Iris pigment epithelial cell (primary cell): ENCODE measurements at places on chromosomes 2 and 18.

- no peak for DNase-seq
Observed at GRCh38 chr2:168174756-168175155, 72.6 kb downstream of the STK39 start.

DNA sequence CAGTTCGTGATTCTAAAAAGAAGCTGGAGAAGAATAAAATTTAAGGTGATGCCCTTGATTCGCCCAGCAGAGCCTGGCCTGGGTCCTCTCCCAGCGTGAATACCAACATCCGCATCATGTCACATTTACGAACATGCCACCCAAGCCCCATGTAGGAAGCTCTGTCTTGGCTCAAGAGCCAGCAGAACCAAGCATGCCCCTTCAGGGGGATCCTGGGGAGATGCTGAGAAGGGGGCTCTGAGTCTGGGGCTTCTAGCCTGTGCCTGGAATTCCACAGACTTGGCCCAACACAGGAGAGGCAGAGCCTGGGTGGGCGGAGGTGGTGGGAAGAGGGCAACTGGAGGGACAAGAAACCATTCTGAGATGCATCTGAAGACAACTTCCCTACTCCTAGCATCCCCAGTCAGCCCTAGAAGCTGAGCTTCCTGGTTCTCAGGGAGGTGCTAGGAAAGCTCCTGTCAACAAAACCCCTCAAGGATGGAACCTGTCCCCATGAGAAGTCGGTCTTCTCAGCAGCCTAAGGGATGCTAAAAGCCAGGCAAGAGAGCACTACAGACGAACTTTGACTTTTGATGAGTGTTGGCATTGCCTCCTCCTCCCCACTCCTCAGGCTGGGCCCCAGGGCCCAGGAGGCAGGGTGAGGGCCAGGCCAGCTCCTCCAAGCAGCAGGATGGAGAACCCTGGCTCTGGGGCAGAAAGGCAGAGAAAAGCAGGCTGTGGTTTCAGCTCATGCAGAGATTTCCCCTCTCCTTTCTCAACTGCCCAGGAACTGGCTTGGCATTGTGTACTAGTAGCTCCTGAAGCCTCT is 57.9 kb downstream of the POLR1A start:
- no peak for DNase-seq

DNA sequence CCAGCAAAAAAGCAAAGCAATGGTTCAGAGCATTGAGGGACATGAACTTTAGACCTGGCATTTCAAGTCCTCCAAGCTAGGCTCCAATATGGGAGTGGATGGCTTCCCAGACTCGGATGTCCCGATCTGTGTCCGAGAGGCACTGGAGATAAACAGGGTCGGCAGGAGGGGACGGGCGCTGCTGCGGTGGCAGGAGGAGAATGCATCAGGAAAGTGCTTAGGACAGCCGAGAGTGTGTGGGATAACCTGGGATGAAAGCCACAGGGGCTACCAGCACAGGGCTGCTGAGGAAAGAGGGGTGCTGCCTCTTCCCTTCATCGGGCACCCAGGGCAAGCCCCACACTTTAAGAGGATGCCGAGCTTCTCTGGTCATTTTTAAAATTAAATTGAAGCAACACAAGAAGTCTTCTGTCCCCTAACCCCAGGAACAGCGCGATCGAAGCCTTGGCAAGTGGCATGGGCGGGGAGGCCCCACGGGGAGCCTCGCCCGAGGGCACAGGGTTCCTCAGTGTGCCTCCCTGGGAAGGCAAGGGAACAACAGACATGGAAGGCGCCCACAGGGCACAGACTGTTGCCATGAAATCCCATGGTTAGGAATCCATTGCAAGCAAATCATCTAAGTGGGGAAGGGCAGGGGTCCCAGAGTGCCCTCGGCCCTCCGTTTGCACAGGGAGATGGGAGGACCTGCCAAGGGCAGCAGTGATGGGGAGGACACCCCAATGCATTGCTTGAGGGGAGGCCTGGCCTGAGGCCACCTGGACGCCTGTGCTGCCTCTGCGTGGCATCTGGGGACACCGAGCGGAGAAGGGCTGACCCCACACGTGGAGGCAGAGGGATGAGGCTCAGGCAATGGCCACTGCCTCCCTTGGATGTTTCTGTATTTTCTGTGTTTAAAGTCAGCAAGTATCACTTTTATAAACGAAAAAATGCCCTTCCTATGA is 78.5 kb upstream of the GPC1 start:
- DNase-seq, result no peak

DNA sequence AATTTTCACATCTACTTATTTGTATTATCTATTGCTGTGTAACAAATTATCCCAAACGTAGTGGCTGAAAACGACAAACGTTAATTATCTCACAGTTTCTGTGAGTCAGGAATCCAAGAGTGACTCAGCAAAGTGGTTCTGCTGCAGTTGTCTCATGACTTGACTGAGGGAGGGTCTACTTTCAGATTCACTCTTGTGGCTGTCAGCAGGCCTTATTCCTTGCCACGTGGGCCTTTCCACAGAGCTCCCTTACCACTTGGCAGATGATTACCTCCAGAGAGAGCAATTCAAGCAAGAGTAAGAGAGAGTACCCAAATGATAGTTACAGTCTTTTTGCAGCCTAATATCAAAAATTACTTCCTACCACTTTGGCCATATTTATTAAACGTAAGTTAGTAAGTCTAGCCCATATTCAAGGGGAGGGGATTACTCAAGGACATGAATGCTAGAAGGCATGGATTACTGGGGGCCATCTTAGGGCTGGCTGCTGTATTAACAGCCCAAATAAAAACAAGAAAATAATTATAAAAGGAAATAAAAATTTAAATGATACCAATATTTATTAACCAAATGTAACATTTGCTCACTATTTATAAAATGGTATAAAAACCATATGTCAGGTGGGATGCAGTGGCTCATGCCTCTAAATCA is 48.7 kb upstream of the NBEAL1 start:
- DNase-seq, result peak; percentile 84

DNA sequence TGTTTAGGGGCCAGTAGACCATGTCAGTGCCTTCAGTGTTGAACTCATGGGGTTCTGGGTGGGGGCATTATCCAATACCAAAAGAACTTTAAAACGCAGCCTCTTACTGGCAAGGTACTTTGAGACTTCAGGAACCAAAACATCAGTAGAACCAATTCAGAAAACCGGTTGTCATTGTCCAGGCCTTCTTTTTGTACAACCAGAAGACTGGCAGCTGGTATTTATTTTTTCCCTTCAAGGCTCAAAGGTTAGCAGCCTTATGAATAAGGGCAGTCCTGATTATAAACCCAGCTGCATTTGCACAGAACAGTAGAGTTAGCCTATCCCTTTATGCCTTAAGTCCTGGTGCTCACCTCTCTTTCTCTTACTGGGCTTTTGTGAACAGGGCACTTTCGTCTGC is 113.8 kb upstream of the EML6 start:
- no peak for DNase-seq
